ENCODE measurements at places on chromosomes 7 and 10.

DNA sequence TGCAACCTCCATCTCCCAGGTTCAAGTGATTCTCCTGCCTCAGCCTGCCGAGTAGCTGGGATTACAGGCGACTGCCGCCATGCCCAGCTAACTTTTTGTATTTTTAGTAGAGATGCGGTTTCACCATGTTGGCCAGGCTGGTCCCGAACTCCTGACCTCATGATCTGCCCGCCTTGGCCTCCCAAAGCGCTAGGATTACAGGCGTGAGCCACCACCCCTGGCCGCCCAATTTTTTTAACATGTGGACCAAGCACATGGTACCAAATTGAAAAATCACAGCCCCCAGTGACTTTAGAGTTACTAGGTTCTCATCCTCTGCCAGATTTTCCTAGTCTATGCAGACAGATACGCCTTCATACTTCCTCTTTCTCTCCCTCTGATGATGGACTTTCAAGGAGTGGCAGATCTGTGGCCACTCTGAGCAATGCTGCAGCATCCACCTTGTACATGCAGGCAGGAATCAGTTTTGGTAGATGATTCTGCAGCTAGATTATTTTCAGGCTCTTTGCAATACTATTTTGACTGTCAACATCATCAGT lies 34.0 kb upstream of the EZH2 start:
- DNase-seq, result no peak

- no peak for DNase-seq
These were observed at the start of gene CYP2W1 for GRCh38 chr7:983004-983615. CYP2W1 (plus strand) TSS chr7:983181; CDS start chr7:983212, 31 bp downstream.

DNA sequence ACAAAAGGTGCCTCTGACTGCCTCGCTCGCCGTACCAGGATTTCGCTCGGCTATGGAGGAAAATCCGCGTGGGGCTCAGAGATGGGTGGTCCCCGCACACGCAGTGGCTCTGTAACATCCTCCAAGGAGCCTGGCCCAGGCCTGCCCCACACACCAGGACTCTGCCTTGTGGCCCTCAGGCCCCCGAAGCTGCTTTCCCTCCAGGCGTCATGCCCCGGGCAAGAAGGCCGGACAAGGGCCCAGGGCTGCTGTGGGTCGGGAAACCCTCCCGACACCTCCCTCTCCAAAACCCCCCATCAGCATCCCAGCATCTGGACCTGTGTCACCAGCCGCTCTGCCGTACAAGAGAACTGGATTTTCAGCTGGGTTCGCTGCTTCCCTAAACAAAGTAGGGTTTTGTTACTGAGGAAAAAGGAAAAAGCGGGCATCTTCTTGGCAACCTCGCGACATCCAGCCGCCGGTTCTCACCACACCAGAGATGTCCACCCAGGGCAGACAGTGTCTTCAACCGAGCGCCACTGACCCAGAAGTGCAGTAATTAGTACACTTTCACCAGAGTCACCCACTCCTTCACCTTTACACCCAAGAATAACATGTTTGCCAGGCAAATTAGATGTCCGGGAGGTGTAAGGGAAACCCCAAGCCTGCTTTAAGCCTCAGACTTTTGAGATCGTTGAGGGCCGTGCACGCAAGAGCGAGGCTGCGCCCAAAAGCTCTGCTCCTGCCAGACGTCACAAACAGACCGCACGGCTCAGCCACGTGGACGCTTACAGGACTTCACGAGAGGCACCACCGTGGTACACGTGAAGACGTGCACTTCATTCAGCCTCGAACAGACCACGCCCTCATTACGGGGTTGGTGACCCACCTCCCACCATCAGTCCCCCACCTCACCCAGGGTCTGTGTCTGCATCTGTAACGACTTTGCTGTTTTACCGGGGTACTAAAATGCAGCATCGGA lies 62.2 kb downstream of the DIP2C start:
- DNase-seq, result no peak

- peak; percentile 45 for DNase-seq
These were observed 128.9 kb downstream of the VIPR2 start for GRCh38 chr7:159015454-159016410.

DNA sequence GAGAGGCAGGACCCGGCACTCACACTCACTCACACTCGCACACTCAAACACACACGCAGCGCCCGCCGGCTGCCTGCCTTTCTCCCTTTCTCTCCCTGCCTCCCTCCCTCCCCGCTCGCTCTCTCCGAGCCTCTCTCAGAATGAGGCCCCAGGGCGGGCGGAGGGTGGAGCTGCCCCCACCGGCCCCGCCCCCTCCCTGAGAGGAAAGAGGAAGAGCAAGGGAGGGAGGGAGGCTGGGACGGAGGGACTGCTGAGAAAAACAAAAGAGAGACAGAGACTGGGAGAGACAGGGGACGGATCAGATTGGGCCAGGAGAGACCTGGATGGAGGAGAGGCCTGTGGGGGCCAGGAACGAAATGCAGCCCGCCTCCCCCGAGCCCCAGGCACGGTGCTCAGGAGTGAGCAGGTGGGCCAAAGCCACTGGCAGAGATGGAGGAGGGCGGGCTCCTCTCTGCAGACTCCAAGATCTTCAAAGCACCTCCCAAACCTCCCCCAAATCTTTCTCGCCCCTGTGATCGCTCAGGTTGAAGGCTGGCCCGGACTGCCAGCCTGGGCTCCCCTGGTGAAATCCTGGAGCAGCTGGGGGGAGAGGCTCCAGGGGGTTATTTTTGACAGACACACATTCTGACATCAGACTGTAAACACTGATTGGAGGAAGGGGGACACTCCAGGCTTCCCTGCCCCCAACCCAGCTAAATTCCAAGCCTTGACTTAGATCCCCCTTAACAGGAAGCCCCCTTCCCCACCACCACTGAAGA lies 5.1 kb downstream of the LDB1 start:
- DNase-seq, result peak; percentile 81

DNA sequence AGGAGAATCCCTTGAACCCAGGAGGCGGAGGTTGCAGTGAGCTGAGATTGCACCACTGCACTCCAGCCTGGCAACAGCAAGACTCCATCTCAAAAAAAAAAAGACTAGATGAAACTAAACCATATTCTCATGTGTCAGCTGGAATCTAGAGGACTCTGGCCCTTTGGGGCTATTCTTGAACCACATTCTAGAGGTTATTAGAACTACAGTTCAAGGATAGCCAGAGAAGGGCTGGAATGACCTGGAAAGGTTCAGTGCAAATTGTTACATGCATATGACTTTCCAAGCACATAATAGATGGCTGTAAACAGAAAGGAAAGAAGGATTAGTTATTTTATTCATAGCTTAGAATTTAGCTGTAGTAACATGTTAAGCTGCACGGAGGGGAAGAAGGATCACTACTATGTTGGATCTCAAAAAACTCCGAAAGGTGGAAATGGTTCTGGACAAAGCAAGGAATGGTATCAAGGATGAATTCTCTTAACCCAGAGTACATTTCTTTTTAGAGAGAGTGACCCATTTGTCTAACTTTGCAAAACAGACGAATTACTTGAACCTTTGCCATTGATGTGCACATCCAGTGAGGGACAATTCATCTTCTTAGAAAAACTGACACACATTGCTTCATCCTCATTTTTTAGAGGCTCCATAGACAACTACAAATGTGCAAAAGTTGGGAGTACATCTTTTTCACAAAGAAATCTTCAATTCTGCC lies 124.0 kb upstream of the SAMD8 start:
- DNase-seq, result peak; percentile 21

DNA sequence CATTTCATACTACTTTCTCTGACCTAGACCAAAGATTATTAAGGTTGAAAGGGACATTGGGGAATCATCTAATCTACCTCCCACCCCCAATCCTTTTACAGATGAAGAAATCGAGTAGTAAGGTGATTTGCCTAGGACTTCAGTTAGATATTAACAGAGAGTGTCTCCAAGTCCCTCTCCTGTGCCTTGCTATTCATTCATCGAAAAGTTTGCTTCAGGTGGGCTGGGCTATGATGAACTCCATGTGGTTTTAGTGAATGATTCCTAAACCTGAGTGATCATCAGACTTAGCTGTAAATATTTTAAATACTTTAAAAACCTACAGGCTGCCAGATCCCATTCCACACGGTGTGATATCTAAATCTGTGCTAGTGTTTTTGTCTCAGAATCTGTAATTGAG lies 259.4 kb upstream of the SORCS1 start:
- DNase-seq, result no peak

DNA sequence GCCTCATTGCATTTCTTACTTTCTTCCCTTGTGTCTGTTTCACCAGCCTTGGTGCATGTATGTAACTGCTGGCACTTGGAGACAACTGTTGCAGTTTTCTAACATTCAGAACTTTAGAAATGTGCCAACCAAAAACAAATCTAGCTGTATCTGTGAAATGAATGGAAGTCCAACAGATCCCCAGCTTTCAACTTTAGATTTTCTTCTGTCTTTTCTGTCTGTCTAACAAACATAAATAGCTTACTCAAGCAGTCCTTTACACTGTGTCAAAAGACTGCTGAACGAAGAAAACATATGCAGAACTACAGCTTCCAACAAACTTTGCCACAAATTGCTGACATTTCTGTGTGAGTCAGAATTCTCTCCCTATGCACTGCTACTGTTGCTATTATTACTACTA lies 30.9 kb downstream of the SORCS1 start:
- DNase-seq, result no peak

DNA sequence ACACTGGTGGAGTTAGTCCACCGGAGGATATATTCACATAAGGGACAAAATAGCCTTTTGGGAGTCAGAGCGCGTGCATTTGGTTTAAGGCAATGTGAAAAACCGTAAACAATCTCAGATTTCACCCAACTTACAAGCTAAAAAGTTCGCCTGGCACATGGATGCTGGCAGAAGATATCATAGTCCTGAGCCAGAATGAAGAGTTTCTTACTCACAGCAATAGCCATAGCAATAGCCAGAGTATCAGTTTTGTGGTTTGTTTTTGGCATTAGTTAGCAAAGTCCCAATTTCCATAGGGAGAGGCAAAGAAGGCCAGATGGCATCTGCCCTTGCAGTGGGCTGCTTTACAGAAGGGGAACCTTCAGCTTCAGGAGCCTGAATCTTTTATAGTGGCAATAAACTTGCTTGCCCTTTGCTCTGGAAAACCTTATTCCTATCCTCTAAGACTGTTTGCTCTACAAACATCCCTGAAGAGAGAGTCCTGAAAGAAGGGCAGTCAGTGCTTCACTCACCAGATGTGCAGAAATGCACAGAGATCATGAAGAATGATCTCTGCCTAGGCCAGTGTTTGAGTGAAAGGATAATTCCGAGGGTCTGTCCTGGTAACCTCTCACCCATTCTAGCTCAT lies 28.7 kb upstream of the RSBN1L start:
- DNase-seq, result no peak

GRCh38 chr7:33326485-33326848 lies 197.1 kb downstream of the BBS9 start:
- no peak for DNase-seq

DNA sequence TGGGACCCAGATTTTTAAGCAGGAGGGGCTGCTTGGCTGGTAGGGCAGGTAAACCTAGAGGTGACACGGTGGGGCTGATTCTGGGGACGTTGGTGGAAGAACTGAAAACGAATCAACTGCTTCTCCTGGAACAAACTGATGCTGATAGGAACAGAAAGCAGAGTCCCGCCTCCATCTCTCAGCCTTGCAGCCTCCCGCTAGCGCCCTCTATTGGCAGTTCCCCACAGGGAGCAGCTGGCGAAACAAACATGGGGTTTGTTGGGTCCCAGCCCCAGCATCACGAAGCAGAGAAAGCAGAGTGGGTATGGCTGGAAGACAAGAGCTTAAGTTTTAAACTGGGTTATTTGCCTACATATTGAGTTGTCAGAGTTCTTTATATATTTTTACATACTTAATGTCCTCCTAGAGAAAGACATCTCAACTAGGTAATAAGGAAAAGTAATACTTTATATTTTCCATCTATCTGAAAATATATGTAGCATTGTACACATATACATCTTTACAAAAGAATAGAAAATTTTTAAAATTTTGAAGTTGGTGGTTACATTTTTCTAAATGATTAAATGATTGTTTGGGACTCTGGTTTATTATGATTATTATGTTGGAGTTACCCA lies 42.3 kb upstream of the FOXI2 start:
- no peak for DNase-seq

- no peak for DNase-seq
These were observed 6.6 kb upstream of the DLX6 start for GRCh38 chr7:96998744-96999143.

- no peak for DNase-seq
These were observed 185.0 kb downstream of the STK31 start for GRCh38 chr7:23894892-23895569.

DNA sequence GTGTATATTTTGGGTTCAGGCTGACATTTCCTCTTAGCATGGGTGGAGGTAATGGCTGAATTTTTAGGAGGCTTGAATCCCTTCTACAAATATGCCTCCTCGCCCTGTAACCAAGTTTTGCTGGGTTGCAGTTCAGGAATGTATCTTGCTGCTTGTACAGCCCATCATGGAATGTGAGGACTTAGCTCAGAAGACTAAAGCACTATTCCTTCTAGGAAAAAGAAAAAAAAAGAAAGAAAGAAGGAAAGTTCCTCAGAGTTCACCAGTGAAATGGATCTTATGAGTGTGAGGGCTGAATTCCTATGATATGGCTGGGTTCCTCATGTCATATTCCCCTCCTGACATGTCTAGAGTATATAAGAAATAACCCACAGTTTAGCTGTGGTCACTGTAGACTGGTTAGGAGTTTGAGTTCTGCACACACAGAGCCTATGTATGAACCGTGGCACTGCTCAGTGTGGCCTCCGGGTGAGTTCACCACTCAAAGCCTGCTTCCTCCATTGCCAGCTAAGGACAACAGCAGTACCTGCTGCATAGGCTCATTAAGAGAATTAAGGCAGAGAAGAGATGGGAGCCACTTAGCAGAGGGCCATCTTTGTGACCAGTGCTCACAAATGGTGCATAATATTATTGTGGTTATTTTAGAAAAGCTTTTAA lies 114.0 kb downstream of the TACC2 start:
- no peak for DNase-seq

GRCh38 chr7:127892488-127893314 lies 138.5 kb downstream of the LRRC4 start:
- no peak for DNase-seq

DNA sequence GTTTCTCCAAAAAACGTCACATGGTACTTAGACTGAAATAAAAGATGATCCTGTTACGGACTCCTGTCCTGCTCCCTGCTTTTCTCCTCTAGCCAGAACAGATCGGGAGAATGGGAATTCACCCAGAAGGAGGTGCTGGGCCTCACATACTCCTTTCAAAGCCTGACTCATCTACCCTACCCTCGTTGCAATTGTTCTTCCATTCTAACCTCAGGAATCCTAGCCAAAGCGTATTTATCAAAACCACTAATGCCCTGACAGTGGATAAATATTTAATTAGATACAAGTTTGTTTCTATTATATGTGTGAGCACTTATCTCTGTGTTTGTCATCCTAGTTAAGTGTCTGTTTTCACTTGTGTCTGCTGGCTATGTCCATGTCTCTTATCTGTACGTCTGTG lies 21.7 kb downstream of the ZCWPW1 start:
- peak; percentile 75 for DNase-seq

DNA sequence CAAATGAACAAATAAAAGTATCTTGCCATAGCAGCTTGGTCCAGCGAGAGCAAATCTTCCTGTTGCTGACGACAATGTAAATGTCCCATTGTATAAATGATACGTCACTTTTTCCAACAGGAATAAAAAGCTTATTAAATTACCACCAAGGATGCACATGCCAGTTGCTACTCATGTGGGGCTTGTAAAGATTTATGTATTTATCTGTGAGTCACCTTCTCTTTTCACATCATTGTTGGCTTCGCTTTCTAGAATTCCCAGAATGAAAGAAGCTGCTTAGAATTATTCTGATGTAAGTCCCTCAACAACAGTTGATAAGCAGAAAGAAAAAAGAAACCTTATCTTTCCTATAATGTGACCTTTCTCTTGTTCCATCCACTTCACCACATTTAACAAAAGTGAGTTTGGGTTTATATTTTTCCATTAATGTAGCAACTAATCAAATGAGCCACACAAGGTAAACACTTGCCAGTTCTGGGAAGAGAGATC lies 22.4 kb downstream of the DNAJC12 start:
- DNase-seq, result peak; percentile 65

- no peak for DNase-seq
These were observed 144.3 kb downstream of the ANKRD30A start for GRCh38 chr10:37269554-37270256.
